Stimulated activated CD4-positive, alpha-beta T cell treated with anti-CD3 and anti-CD28 coated beads, Interleukin-4, amount 100 ng/mL, for 24 hours (primary cell): ENCODE measurements at places on chromosomes 2 and 18.

GRCh38 chr2:26292646-26293045 lies 47.9 kb downstream of the HADHB start:
- no peak for DNase-seq

DNA sequence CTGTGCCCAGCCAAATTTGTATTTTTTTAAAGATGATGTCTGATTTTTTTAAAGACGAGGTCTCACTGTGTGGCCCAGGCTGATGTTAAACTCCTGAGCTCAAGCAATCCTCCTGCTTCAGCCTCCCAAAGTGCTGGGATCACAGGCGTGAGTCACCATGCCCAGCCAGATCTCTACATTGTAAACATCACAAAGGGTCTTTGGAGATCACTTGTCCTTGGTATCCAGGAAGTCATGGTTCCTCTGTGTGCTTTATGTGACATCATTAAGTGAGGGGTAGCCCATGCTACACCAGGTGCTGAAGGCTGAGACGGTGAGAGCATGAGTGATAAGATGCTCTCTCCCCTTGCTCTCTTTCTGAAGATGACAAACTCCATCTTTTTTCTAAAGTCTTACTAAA lies 7.0 kb upstream of the NUP35 start:
- no peak for DNase-seq

GRCh38 chr18:6719910-6720683 lies 9.4 kb upstream of the ARHGAP28 start:
- DNase-seq = no peak

DNA sequence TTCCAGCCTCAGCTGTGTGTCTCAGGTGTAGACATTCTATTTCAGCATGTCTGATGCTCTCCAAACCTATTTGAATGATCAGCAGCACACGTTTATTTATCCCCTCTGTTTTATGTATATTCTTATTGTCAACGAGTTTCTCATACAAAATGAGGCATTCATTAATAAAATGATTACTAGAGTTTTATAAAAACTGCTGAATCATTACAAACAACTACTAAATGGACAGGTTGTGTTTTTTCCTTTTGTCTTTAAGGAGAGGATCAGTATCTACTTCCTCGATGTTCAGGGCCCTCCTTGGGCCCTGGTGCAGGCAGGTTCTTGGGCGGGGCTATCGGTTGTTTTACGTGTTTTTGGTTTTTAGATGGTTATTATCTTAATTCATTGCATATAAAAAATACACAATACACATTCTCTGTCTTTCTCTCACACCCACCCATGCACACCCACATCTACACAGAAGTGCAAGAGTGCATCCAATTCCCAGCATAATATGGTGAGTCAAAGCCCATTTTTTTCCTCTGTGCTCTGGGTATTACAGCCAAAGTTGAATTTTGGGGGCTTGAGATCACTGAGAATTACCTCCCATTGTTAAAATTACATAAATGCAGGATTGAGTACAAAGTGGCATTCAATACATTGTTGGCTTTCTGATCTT lies 24.2 kb downstream of the LPIN1 start:
- DNase-seq = no peak

GRCh38 chr2:165720511-165720910 lies 73.5 kb downstream of the GALNT3 start:
- no peak for DNase-seq

GRCh38 chr2:68885811-68886075 lies 14.5 kb upstream of the BMP10 start:
- DNase-seq = no peak

- no peak for DNase-seq
Observed at GRCh38 chr18:79248495-79249060, 147.2 kb upstream of the NFATC1 start.

GRCh38 chr18:47077111-47077510 lies 41.7 kb upstream of the ELOA2 start:
- DNase-seq = no peak

DNA sequence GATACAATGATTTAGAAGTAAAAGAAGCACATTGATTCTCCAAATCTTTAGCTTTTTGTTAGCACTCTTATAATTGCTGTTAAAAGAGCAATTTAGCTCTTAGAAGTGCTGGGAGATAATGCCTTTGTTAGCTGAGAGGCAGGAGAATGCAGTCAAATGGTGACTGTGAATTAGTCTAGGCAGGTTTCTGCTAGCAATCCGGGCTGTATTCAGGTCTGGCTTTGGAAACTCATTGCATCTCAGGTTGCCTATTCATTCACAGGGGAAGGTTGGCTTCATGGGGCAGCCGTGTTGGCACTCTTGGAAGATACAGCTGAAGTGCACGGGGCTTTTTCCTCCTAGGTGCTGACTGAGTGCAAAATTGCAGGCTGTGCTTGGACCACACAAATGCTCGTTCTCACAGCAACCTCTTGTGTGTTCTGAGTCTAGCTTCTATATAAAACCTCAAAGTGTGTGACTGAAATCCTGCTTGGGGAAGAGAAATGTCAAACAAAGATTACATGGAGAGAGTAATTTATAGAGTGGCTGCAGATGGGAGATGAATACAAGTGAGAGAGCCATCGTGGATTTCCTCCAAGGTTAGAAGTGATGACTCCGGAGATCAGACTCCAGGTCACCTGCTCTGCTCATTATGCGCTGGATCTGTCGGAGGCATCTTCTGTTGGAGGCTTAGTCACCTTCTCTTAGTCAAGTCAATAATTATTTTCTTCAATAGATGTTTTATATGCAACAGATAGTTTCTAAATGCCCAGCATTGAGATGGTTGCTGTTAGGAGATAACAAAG lies 167.8 kb downstream of the PMAIP1 start:
- DNase-seq = no peak

DNA sequence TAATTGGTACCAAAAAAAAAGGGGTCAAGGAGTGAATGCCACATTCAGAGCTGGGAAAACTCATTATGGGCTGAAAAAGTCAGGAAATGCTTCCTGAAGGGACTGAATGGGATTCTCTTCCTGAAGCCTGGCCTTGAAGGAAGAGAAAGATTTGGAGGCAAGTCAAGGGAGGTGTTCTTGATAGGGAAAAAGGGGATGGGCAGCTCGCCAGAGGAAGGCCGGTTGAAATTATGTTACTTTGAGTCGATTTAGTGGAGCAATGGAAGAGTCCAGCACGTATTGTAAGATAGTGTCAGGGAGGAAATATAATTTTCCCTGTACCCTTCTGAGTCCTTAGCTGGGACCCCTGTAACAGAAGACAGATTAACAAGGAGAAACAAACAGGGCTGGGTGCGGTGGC lies 115.3 kb upstream of the STPG4 start:
- DNase-seq = no peak

- DNase-seq = no peak
Observed at GRCh38 chr2:161147856-161148255, 12.4 kb upstream of the TANK start.

GRCh38 chr18:24494586-24494985 lies 34.1 kb downstream of the HRH4 start:
- no peak for DNase-seq

DNA sequence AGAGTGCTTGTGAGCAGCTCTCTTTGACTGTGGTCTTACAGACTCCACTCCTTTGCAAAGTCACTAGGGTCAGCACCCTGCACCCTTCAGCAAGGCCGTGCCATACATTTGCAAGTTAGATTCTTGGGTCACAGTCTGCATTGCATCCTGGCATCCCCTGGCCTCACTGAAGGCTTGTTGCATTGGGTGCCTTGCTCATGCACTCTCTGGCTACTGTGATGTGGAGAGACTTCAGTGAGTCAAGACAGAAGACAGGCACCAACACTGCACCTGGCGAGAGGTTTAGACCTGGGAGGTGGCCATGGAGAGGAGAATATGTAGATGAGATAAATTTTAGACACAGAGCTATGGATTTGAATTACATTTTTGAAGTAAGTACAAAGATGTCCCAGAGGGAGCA lies 146.4 kb upstream of the COPS8 start:
- no peak for DNase-seq

- peak; percentile 65 for DNase-seq
Observed at GRCh38 chr2:112121682-112122254, 16.4 kb upstream of the FBLN7 start.

GRCh38 chr2:138293549-138293948 lies 208.0 kb upstream of the SPOPL start:
- no peak for DNase-seq

DNA sequence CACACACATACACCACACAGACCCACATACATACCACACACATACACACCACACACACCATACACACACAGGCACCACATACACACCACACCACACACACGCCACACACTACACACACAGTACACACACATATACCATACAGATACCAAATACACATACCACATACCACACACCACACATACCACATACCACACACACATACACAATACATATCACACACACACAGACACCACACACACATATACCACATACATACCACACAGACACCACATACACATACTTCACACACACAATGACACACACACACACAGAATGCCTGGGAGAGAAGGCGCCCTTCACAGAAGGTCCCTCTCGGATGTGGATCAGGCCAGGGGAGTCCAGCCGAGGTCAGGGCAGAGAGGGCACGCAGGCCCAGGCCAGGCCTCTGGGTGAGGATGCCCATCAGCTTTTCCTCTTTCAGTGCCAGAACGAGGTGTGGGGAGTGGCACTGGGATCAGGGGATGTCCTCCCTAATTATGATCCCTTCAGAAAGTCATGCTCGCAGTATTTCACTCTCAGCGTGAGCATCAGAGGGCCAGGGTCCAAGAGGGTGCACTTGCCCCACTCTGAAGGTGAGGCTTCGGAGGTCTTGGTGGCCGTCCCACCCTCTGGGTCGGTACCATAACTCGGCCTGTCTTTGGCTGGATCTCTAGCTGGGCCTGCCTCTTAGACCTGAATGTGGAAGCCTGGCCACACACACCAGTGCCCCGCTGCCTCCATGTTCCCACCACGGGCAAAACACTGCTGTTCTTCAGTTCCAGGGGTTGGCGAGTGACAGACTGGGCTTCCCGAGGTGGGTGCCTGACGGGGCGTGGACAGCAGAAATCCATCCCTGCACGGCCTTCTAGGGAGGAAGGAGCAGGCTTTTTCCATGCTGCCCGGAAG lies 70.6 kb upstream of the ODC1 start:
- no peak for DNase-seq

GRCh38 chr2:172287605-172288315 lies 139.6 kb upstream of the ITGA6 start:
- no peak for DNase-seq

DNA sequence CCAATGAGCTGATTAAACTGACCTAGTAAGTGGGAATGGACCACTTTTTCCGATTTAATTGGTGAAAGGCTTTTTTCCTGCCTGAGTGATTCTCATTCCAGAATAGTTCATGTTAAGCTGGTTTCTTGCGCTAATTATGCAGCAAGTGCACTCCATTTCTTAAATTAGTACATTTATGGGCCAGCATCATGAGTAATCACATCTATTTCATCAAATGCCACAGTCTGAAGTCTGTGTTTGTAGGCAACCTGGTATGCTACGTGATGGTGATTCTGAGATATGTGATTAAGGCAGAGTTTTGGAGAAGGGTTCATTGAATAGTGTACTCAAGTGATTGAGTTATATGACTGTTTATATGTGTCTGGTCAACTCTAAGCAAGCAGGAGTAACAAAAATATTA lies 128.0 kb upstream of the BOD1L2 start:
- no peak for DNase-seq

- peak; percentile 45 for DNase-seq
Observed at GRCh38 chr2:8575038-8575833, 106.6 kb upstream of the ID2 start.

DNA sequence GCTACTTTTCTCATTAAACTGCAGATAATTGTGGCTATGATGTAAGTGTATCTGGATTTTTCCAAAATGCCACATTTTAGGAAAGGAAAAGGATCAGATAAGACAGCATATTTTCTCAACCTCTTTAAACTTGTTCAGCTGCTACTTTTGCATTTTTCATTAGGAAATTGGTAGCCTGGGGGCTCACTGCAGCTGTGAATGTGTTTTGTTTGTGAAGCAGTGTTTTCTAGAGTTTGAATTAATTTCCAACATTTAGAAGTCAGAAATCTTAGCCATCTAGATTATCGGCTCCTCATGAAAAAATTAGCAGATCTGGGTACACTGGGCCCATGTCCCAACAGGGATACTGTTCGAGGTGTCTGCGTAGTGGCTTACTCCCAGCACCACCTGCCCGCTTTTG lies 56.3 kb upstream of the ZDBF2 start:
- no peak for DNase-seq

- no peak for DNase-seq
Observed at GRCh38 chr2:231696004-231696367, 12.3 kb upstream of the PTMA start.
